Omental fat pad (tissue), 4 donors: ENCODE measurements at places on chromosomes 3 and 15.

- DNase-seq: no peak
Measured at GRCh38 chr3:130276203-130276803, 69.2 kb upstream of the COL6A5 start.

GRCh38 chr3:189641776-189642175 lies 10.6 kb downstream of the TP63 start:
- DNase-seq: no peak

DNA sequence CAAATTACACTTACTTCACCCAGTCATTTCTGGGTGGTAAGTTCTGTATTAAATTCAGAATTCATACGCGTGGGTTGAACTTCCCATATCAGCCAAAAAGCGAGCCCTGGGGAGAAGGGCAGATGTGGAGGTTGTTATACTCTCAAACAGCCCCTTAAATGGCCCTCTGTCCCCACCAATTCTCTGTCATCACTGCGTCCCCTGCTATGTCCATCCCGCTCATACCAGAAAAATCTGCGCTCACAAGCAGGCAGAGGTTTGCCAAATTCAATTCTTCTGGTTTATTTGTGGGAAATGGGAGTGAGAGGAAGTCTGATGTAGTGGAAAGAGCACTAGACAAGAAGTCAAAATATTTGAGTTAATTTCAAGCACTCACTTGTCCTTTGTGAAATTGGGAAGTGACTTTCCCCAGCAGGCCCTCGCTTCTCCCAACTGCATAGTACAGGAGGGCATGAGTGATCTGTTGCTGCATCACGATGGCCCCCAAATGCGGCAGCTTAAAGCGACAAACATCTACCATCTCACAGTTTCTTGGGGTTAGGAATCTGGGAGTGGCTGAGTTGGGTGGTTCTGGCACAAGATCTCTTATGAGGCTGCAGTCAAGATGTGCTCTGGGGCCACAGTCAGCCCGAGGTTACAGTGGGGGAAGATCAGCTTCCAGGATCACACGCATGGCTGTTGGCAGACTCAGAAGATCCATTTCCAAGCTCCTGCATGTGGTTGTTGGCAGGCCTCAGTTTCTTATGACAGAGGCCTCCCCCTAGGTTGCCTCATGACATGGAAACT lies 67.7 kb downstream of the CPN2 start:
- DNase-seq: peak; percentile 12

GRCh38 chr15:86634146-86634545 lies 554.5 kb downstream of the AGBL1 start:
- DNase-seq: no peak

DNA sequence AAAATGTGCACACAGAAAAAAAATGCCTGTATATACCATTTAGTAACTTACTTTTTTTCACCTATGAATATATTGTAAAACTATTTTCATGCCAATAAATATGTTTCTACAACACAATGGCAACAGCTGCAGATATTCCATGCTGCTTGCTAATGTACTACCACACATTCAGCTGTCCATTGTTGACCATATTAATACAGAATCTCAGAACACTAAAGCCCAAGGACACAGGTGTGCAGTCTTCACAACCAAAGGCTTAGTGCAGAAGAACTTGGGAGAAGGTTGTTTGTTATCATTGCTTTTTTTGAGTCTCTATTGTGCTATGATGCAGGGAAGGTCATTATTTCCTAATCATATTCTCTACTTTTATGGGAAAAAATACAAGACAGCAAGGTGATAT lies 79.6 kb downstream of the DIPK2A start:
- DNase-seq: no peak

GRCh38 chr15:67340630-67341029 lies 86.0 kb downstream of the IQCH start:
- no peak for DNase-seq

GRCh38 chr3:69806735-69807438 lies 67.6 kb downstream of the MITF start:
- DNase-seq: no peak

- no peak for DNase-seq
Measured at GRCh38 chr3:118802325-118803095, 232.1 kb downstream of the IGSF11 start.

DNA sequence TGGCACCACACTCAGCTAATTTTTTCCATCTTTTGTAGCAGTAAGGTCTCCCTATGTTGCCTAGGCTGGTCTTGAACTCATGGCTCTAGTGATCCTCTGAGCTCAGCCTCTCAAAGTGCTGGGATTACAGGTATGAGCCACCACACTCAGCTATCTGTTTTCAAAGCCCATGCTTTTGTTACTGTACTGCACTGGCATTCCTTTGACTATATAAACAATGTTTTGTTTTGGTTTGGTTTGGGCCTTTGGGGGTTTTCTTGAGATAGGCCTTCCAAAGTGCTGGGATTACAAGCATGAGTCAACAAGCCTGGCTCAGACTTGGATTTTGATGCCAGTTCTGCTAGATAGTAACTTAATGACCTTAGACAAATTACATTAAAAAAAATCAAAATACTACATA lies 89.7 kb upstream of the GK5 start:
- no peak for DNase-seq

DNA sequence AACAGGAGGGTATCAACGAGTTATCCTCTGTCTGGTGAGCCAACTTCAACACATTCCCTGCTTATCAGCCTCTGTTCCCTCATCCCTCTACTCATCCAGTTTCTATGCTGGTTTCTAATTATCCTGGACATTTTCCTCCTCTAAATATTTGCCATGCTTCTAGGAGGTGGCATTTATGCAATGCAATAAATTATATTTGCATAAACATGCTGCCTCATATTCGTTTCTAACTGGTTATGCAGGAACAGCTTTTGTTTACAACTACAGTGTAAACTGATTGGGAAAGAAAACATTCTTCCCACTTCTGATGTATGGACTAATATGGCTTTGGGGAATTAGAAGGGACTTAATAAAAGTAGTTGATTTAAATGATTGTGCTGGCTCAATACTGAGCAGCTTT lies 122.3 kb downstream of the TFG start:
- no peak for DNase-seq

DNA sequence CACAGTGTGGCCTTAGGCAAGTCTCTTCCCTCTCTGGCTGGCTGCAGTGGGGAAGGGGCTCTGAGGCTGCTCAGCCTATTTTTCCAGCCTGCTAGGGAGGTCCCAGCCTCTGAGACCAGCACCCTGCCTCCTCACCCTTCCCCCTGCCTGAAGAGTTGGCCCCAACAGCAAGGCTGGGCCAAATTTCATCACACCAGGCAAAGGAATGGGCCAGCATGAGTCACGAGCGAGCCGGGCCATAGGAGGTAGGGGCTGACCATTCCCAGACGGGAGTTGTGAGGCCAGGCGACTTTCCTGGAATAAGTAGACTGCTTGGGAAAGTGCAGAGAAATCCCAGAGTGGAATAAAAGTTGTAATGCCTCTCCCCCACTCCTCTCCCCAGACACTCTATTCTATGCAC lies 5.7 kb upstream of the FBLN2 start:
- peak; percentile 60 for DNase-seq

- no peak for DNase-seq
Measured at GRCh38 chr15:58562135-58562534, 130.3 kb downstream of the LIPC start.

- DNase-seq: no peak
Measured at GRCh38 chr3:194773216-194773615, 87.5 kb downstream of the FAM43A start.

DNA sequence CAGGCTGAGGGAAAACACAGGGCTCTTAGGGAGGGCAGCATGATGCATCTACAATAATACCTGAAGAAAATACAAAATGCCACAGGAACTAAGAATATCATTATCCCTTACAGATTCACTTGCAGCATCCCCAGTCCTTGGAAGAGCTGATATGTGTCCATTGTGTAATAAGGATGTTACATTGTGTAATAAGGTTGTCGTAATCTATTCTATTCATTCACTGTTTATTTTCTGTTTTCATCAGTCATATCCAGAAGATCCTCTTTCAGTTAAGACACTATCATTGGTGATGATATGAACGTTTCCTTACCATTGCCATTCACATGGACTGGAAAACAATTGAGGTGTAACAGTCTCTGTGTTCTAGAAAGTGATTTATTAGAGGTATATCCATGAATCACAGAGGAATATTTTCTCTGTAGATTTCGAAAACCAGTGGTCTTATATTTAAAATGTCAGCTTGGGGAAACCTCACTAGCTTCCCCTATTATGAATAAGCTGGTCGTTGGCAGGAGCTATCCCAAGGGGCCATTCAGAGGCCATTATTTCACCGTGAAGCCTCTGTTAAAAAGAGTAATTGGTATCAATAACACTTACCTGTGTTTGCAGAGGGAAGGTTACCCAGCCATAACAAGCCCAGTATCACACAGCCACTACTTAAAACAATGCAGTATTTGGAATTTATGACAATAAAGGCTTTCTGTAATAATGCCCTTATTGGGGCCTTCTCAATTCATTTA lies 241.1 kb downstream of the ZNF385D start:
- DNase-seq: no peak

GRCh38 chr15:29312387-29312786 lies 42.8 kb upstream of the NSMCE3 start:
- no peak for DNase-seq

- DNase-seq: no peak
Measured at GRCh38 chr3:81643721-81644120, 117.7 kb downstream of the GBE1 start.

GRCh38 chr3:194985031-194985578 lies 285.9 kb downstream of the XXYLT1 start:
- no peak for DNase-seq
